ENCODE measurements at places on chromosomes 7 and 10.

DNA sequence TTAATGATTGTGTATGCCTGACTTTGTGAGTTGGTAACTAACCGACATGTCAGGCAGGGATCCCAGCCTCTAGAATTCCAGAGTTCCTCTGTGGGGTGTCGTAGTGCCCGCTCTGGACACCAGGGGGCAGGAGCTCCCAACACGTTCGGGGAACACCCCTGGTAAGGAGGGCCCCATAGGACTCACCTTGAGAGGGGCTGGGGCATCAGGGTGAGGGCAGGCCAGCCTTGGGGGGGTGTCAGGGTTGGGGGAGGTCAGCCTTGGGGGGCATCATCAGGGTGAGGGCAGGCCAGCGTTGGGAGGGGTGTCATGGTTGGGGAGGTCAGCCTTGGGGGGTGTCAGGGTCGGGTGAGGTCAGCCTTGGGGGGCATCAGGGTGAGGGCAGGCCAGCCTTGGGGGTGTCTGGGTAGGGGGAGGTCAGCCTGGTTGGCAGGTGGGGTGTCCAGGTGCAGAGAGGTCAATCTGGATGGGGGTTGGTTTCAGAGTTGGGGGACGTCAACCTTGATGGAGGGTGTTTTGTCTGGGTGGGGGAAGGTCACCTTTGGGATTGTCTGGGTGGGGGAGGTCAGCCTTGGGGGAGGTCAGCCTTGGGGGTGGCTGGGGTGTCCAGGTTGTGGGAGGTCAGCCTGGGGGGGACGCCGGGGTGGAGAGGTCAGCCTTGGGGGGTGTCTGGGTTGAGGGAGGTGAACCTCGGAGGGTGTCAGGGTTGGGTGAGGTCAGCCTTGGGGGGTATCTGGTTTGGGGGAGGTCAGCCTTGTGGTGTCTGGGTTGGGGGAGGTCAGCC lies 45.6 kb upstream of the SUN1 start:
- peak; percentile 68 for DNase-seq

GRCh38 chr10:126114884-126115555 lies 218.7 kb downstream of the FANK1 start:
- DNase-seq, result no peak

DNA sequence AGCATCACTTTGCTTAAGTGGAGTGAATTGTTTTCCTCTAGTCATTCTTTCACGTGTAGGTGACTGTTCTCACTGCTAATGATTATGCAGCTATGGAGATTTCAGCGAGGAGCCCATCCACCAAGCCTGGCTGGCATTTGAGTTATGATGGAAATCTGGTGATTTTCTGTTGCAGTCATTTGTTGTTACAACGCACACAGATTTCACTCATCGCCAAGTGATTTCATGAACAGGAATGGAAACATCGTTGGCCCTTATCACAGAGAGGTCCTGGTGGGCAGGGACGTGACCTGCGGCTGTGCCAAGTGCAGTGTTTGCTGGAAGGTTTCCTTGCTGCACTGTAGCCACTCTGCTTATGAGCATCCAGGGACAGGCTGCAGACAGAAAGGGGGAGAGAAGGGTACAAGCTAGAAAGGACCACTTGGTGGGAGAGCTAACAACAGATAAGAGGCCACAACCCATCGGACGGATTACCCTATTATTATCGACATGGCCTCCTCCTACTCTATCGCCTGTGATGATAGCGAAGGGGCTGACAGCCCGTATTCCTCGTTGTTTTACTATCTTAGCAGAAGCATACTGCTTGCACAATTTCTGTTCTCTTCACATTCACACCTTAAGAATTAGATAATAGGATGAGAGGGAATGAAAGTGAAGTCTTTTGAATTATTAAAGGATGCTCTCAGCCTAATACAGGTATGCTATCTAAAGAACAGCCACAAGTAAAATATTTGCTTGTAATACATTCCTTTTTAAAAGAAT lies 99.0 kb upstream of the PITRM1 start:
- DNase-seq, result no peak

GRCh38 chr10:123995461-123996131 lies 97.8 kb downstream of the CHST15 start:
- DNase-seq, result peak; percentile 87

GRCh38 chr7:86966916-86967315 lies 92.5 kb downstream of the ELAPOR2 start:
- DNase-seq, result no peak

DNA sequence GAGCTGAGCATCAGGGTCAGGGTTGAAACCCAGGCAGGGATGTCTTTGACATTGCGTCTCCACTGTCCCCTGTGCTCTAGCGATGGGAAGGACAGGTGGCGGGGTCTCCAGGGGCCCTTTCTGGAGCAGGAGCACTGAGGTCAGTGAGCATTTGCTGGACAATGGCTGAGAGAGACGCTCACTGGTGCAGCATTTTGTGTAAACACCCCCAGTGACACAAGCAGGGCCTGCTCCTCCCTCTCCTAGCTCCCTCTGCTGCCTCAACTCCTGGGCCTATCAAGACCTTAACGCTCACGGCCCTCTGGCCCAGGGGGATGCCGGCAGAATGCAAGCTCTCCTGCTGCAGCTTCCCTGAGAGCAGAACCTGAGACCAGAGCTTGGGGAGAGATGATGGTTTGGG lies 17.4 kb upstream of the INMT start:
- DNase-seq, result no peak

DNA sequence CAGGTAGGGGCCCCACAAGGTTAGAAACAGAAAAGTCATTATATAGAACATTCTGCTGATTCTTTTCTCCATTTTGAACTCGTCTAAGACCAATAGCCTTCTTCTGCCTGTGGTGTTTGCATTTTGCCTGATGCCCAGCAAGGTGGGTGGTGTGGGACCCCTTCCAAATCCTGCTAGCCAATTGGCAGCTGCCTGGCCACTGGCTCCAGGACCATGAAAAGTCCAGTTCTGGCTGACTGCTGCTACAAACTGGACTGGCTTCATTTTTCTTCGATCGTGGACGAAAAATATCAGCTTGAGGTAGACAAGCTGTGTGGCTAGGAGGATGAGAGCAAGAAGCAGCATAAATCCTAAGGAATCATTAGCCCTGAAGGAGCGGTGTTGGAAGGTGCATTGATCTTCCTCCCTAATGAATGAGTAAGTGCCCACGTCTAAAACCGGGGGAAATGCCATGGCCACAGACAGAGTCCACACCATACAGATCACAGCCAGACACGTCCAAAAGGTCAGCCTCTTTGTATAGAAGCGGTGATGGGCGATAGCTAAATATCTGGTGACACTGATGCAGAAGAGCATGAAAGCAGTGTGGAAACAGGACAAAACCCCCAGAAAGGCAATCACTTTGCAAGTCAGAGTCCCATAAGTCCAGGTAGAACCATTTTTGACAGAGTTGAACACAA lies 2.7 kb downstream of the GPR85 start:
- DNase-seq, result no peak

GRCh38 chr10:48377751-48378530 lies 71.5 kb downstream of the MAPK8 start:
- DNase-seq, result no peak

DNA sequence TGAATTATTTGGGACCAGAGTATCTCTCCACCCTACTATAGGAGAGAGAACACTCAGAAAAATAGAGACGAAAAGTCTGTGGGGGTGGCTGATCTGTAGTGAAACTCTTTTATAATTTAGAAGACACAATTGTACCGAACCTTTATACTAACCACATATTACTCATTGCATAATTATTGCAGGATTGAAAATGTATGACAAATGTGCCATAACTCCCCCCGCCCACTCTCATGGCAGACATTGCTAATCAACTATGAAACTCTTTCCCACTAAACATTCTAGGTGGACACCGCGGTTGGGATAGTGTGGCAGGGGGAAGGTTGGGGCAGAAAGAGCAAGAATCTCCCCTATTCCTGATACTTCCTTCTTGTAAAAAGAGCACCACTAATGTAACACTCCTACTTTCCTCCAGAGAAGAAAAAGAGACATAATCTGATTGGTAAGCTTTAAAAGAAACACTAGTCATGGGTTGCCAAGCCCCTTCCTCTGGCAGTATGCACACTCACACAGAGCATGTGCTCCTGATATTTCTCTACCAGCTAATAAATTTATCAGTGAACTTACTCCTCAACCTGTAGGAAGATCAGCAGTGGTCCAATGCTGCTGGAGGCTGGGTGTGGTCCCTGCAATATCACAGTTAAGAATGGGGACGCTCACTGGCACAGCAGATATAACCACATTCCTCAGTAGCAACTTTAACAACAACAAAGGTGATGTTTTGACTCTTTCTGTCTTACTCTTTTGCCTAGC lies 18.7 kb upstream of the ARID5B start:
- DNase-seq, result no peak

- DNase-seq, result no peak
Measured at GRCh38 chr10:67077376-67077775, 151.5 kb downstream of the LRRTM3 start.

- no peak for DNase-seq
Measured at GRCh38 chr7:30910411-30911073, 1.1 kb upstream of the AQP1 start.

DNA sequence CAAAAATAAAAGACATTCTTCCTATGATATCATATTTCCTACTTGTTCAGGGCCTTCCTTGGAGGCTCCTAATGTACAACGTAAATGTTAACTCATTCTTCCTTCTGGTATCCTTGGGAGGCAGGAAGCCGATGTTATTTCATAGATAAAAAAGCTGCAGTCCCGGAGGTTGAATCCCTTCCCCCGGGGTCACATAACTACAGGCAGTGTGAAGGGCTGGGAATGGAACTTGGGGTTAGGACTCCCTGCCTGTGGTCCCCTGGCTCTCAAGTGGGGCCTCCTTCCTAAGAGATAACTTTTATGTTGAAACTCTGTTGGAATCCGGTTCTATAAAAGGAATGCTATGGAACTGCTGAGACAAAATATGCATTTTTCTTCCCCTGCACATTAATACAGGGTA lies 14.9 kb upstream of the CCDC3 start:
- peak; percentile 19 for DNase-seq

DNA sequence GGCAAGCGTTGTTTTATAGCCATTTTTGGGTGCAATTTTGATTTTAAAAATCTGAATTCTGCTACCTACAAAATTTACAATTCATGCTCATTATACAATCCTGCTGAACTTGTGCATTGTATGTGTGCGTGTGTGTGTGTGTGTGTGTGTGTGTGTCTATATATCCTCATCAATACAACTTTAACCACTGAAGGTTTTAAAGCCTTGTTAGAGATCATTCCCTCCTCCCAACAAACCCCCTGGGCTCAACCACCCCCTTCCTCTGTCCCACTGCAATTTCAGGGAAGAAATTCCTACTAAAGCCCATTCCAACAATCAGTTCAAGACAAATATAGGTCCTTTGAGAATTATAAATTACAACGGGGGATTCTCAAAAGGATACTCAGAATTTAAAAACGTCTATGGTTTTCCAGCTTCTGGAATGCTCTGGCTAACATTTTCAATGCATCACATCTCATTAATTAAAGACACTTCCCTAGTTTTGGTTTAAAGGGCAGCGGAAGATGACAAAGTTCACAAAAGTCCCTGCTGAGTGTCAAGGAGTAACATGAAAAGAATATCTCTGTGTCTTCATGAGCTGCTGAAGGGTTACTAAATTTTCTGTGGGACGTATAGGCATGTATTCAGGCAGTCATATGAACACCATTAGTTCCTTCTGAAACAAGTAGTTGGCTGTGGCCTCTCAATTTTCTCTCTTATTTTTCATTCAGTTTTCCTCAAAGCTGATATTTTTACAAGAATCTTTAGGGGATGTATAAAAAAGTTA lies 889 bp upstream of the SEMA3A start:
- DNase-seq, result no peak

GRCh38 chr7:104098890-104099289 lies 108.9 kb downstream of the ORC5 start:
- DNase-seq, result no peak

DNA sequence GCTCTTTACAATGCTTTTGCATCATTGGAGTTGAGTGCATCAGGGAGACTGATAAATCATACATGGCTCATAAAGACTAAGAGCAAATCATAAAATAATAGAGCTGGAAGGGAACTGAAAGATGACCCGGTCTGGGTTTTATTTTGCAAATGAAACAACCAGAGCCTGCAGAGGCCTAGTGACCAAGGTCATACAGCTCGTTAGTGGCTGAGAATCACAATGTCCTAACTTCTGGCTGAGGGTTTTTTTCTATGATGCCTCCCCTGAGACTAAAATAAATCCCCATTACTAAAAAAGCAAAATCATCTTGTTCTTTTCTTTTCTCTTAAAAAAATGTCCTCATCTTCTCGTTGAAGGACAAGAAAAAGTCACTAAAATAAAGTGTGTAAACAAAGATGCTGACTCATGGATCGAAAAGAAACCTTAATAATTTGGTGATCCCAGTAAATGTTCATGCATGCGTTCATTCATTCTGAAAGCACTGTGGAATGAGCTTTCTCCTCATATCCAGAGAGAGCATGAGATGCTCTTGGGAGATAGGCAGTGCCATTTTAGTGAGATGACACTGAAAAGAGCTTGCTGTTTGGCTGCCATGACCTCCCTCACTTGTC lies 107.8 kb upstream of the PHYHIPL start:
- no peak for DNase-seq

- peak; percentile 22 for DNase-seq
Measured at GRCh38 chr7:907158-907980, 31.0 kb downstream of the GET4 start.

- DNase-seq, result peak; percentile 61
Measured at GRCh38 chr7:117012696-117013095, 59.4 kb downstream of the ST7 start.

- DNase-seq, result no peak
Measured at GRCh38 chr7:25752967-25753791, 398.8 kb upstream of the NFE2L3 start.

DNA sequence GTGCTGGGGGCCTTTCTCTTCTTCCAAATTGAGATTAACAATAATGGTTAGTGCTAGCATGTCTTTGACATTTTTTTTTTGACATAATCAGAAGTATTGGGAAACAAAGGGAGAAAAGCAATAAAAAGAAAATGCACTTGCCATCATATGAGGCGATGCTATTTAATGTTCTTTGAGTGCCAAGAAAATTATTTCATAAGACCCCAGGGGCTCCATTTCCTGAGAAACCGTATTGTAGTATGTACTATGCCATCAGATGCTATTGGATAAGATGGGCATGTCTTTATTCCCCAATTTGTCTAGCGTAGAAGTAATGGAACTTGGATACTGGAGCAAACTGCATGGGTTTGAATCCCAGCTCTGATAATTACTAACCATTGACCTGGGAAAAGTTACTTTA lies 408.9 kb downstream of the ADRA2A start:
- DNase-seq, result no peak

- DNase-seq, result peak; percentile 8
Measured at GRCh38 chr10:126969310-126969709, 64.1 kb downstream of the DOCK1 start.

- no peak for DNase-seq
Measured at GRCh38 chr10:123272171-123272570, 118.0 kb downstream of the BUB3 start.
